Esophagus squamous epithelium (tissue), 5 donors: ENCODE measurements at places on chromosomes 4 and X.

DNA sequence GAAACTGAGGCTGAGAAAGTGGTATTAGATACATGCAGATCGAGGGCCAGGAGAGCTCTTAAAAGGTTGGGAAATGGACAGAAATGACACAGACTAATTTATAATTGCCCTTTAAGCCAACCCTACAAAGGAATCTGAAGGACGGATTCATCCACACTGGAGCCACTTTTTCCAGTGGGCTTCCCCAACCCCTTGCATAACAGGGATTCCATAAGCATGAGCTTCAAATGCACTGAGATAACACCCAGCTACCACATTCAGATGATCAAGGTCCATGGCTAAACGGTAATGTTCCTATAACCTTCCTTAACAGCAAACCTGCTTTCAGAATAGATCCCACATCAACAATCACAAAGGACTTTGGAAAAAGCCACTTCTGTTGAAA, 34.2 kb downstream of the PLAC1 start:
- DNase-seq, result no peak

DNA sequence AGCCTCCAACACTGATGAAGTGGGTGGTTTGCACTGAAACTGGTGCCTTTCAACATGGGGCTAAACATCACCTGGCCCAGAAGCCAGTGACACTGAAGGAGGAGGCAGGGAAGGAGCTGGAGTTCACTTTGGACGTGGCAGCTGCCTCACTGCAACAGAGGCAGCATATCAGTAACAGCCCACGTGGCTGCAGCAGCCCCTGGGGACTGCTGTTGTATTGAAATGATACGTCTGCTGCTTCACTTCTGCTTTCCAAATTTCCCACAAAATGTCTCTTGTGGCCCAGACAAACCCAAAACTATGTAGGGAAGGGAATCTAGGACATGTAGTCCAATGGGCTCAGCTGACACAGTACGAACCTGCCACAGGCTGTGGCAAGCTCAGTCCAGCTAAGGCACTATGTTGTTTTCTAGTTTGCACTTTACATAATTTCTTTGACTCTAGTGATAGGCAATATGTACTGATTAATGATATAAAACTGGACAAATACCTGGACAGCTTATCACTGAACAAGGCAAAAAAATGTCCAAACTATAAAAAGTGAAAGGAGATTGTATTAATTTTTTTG, 84.7 kb upstream of the RAPGEF2 start:
- DNase-seq, result no peak

DNA sequence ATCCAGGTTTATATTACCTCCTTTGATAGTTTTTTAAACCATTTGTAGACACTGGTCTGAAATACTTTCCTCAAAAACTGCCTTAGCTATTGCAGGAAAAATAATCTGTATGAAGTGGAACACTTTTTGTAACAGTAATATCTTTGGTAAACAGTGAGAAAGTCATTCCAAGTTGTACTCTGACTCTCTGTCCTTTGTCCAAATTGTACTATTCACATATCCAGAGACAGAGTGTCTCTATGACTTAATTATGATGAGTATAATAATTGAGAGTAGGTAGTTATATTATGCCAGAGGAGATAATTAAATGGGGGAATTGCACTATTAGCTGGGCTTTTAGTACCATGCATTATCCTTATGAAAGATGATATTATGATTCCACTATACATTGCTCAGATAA, 112.6 kb upstream of the LCORL start:
- no peak for DNase-seq

- no peak for DNase-seq
Observed at GRCh38 chr4:24754571-24754970, 40.8 kb upstream of the SOD3 start.

DNA sequence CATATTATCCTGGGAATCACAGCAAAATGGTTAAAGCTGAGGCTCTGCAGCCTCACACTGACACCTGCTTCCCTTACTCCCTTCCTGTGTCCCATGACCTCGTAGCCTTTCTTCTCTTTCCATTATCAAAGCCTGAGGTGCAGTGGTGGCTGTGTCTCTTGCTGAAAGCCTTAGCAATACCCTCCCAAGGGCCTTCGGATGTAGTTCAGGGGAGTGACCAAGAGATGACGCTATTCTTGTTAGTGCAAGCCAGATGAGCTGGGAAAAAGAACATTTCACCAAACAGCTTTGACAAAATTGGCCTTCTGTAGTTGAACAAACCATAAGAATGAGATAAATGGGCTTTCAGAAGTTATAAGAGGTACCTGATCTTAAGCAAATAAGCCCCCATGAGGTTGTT, 31.6 kb downstream of the SMIM10L2A start:
- no peak for DNase-seq

DNA sequence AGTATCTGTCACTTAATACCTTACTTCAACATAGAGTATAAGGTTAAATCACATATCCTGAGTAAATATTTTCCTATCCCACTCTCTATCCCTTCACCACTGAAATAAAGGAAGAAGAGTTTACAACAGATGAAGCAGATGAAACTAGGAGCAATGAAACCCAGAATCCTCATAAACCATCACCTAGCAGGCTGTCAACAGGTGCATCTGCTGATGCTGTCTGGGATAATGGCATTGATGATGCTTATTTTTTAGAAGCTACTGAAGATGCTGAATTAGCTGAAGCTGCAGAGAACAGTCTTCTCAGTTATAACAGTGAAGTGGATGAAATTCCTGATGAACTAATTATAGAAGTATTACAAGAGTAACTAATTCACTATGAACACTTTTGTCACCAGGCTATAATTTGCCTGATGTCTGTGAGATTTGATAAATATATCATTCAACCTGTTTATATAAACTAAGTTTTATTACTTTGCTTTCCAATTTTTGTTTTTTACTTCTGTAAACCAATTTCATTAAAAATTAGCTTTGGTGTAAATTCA, 39.4 kb downstream of the CENPU start:
- no peak for DNase-seq

DNA sequence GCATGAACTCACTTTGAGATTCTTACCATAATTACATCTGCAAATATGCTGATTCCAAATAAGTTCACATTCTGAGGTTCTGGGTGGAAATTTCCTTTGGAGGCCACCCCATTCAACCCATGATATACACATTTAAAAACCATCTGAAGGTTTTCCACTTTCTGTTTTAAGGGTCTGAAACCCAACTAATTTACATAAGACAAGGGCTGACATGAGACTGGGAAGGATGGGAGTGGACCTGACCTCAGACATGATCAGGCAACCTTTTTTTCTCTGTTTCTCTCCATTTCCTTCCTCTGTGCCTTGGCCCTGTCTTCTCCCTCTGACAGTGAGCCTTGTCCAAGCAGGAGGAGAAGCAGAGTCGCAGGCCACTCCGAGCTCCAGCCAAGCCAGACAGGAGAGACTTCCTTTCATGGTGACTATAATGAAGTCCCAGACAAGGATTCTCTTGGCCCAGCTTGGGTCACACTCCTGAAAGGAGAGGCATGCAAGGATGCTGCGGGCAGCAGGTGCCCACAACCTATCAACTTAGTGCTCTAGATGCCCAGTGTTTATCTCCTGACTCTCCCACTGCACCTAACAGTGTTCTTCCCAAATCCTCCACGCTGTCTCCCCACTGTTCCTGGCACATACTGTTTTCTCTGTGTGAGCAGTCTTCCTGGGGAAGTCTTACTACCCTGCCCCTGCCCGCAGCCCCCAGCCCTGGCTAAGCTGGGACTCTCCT, 39.9 kb downstream of the MSX1 start:
- no peak for DNase-seq

- DNase-seq, result no peak
Observed at GRCh38 chr4:70833675-70834074, 6.0 kb downstream of the GRSF1 start.

DNA sequence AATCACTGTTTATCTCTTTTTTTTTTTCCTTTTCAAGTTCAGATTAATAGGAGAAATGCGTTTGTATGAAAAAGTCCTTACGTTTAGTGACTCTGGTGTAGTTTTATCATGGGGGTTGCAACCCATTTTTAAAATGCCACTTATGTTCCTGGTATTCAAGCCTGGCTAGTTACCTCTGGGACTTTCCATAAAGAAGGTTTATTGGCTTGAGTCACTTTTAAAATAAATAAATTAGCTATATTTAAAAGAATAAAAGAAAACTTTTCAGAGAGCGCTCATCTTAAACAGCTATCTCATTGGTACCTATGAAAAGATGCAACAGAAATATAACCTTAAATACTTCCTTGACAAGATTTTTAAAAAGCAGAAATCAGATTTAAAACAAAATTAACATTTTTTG, 275.0 kb upstream of the IL1RAPL1 start:
- DNase-seq, result no peak

GRCh38 chr4:67332627-67333026, 212.7 kb downstream of the CENPC start:
- DNase-seq, result no peak

DNA sequence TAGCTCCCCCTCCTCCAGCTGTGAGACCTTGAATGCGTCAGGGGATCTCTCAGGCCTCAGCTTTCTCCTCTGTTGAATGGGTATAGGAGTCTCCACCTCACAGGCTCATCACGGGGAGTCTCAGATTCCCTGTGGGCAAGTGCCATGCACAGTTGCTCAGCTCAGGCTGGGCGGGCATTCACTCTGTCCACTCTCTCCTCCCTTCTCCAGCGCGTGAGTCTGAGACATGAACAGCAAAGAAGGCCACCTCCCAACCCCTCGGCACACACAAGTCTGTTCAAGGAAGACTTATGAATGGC, 60.0 kb downstream of the HTRA3 start:
- DNase-seq, result no peak

DNA sequence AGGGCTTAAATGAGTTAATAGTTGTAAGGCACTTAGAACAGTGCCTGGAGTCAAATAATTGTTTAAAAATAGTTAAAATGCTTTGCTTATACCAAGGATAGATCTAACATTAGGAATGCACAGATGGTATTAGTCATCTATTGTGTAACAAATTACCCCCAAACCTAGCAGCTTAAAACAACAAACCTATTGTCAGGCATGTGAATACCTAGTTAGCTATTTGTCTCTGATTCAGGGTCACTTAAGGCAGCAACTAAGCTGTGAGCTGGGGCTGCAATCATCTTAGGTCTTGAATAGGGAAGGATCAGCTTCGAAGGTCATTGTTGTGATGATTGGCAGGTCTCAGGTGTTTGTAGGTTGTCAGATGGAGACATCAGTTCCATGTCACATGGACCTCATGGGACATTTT, 42.4 kb upstream of the AGA start:
- no peak for DNase-seq

GRCh38 chr4:152607178-152607577, 71.3 kb upstream of the FBXW7 start:
- no peak for DNase-seq

- no peak for DNase-seq
Observed at GRCh38 chr4:66926687-66927086, 618.6 kb downstream of the CENPC start.
